ENCODE measurements at places on chromosomes 7 and 10. TPM values are rescaled to one million over a fixed set of nuclear protein-coding genes. Genes with fewer than 3 reads are reported as not detected.

Gene WDFY4
- polyA plus RNA-seq: 0.34 TPM

Gene SPDYE8
- polyA plus RNA-seq: not detected

Gene CROT
- polyA plus RNA-seq: 3.0 TPM

Gene KIAA1549
- 0.31 TPM for polyA plus RNA-seq

Gene INMT
- 4.8 TPM for polyA plus RNA-seq

Gene PRKG1
- 2.1 TPM for polyA plus RNA-seq

Gene IFIT1B
- not detected for polyA plus RNA-seq

Gene VAX1
- polyA plus RNA-seq: not detected

Gene IDI2
- not detected for polyA plus RNA-seq

Gene AKR1D1
- not detected for polyA plus RNA-seq

Gene CALML5
- not detected for polyA plus RNA-seq

Gene RTKN2
- 0.07 TPM for polyA plus RNA-seq

Gene FOXI2
- not detected for polyA plus RNA-seq
